H7 (cell line): ENCODE measurements at places on chromosomes 16 and 17. TPM values are rescaled to one million over a fixed set of nuclear protein-coding genes. Genes with fewer than 3 reads are reported as not detected.

DNA sequence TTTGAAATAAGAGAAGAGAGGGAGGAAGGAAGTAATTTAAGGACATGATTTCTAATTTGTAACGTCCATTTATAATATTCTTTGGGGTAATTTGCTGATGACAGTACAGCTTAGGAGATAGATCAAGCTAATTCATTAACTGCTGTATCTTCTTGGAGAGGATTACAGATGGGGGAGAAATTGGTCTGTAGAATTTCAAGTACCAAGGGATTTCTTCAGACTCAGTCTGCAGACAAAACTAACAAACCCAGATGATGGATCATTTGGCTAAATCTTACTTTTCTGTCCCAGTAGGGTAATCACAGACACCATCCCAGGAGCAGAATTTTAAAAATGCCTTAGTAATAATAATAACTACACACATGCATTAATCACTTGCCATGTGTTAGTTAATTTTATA lies 711.8 kb downstream of the KCNJ2 start:
- DNase-seq = no peak

DNA sequence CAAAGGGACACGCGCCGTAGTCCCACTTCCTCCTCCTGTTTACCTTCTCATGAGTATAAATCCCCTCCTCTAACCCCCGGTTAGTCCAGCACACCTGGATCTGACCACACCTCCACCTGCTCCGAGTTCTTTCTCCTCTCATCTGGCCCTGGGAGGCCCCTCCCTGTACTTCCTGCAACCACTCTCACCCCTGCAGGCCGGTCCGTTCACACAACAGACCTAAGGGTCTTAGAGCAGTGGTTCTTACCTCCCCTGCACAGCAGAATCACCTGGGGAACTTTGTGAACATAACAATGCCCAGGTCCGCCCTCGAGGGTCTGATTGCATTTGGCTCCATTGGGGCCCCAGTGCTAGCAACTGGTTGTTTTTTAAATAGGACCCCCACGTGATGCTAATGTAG lies 24.8 kb downstream of the TMEM114 start:
- peak; percentile 69 for DNase-seq

CLDN7 gene
- 30.8 and 40.8 TPM in 2 replicates for total RNA-seq

HS3ST3A1 gene
- 10.4 and 11.5 TPM in 2 replicates for total RNA-seq

ACSM5 gene
- total RNA-seq = not detected in 2 replicates

- DNase-seq = no peak
These were observed 134.1 kb upstream of the TOX3 start for GRCh38 chr16:52680993-52681392.

DNA sequence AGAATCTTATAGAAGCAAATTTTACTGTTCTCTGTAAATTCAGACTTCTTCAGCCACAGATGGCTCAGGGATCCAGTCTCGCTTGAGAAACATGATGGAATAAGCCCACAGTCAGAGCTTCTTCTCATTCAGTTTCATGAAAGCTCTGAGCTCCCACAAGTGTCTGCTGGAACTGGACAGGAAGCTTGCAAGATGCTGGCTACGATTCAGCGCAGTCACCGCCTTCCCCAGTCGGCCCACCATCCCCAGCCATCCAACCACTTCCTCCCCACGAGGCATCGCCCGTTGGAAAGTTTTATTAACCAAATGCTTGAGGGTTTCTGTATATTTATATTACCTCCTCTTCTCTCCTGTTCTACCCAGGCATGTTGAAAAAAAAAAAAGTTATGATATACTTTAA lies 171.7 kb downstream of the ZFHX3 start:
- no peak for DNase-seq

PTX4 gene
- total RNA-seq = not detected in 2 replicates

ZNF500 gene
- total RNA-seq = 17.3 and 19.3 TPM in 2 replicates

- no peak for DNase-seq
These were observed 305.4 kb downstream of the CEP112 start for GRCh38 chr17:65886315-65887245.

GRCh38 chr16:21684199-21684598 lies 20.4 kb downstream of the OTOA start:
- peak; percentile 69 for DNase-seq

LITAFD gene
- not detected in 2 replicates for total RNA-seq

GRCh38 chr17:57045868-57046704 lies 39.0 kb upstream of the AKAP1 start:
- DNase-seq = peak; percentile 56

DNA sequence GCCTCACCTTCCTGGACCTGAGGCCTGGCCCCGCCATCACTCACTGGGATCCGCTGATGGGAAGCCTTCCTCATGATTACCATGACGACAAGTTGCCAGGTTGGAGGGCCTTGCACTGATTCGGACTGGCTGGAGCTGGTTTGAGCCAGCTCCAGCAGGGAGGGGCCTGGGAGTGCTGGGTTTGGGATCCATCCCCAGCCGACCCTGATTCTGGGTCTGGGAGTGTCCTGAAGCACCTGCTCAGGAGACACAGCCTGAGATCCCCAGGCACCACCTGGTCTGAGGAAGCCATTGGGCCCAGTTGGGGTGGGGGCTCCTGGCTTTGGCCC lies 5.9 kb upstream of the BAIAP3 start:
- peak; percentile 82 for DNase-seq

DNA sequence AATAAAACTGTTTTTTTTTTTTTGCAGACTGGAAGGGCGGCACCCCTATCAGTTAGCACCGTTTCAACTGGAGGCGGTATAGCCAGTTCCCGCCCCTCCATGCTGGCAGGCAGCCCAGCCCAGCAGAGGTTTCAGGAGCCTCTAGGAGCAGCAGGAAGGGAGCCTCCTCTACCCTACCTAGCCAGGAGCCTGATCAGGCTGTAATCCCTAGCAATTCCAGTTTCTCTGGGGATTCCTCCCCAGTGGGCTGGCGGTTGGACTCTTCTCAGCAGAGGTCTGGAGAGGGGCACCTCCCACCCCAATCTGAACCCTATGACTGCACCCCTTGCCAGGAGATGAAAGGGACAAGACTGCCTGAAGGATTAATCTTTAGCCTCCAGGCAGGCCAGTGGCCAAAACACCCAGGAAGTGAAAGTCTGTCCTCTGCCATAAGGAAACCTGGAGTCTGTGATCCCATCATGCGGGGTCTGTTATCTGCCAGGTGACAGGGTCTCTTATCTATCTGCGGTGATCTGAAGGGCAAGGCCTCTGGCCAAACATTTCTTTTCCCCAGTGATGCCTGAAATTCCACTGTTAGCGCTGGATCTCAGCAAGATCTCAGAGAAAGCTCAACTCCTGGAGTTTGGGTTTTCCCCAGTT lies 4.9 kb upstream of the CDH1 start:
- DNase-seq = peak; percentile 79

RNF222 gene
- not detected in 2 replicates for total RNA-seq

KRT40 gene
- not detected in 2 replicates for total RNA-seq

DNA sequence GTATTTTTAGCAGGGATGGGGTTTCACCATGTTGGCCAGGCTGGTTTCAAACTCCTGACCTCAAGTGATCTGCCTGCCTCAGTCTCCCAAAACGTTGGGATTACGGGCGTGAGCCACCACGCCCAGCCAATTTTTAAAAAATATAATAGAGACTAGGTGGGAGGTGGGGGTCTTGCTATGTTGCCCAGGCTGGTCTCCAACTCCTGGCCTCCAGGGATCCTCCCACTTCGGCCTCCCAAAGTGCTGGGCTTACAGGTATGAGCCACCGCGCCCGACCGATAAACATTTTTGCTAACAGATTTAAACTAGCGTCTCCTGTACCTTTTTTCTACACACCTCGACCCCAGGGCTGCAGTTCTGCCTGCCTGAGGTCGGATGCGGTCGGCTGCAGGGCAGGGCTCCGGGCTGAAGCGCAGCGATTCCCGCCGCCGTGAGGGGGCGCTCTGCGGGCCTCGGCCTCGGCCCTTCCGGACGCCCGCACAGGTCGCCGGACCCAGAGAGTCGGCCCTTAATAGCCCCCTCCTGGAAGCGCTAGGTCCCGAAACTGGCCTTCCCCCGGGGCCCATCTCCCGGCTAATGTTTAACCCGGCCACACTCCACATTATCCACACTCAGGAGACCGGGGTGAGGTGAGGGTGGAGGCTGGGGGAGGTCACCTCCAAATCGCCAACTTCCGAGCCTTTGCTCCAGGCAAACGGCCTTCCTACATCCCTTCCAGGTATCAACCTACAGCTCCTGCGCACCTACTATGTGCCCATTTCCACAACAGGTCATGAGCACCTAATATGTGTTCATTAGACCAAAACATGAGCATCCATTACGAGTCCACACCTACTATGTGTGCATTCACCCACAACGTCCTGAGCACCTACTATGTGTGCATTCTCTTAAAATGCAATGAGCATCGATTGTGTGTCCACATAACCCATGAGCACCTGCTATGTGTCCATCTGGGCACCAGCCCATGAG lies 2.0 kb upstream of the GLIS2 start:
- peak; percentile 96 for DNase-seq

DNA sequence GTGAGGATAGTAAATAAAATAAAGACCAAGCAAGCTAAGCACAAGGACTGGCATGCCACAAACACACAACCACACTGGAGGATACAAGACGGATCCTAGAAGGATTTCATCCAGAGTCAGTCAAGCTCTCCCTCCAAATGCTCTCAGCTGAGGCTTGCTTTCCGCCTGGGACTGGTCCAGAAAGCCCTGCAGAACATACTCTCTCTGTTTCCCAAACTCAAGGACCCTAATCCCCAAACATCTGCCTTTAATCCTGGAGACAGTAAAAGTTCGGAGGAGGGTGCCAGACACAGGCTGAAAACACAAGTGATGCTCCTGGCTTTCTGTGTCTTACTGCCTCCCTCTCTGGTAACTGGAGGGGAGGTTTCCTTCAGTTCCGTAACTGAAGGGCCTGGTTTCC lies 5.3 kb upstream of the HSD11B2 start:
- DNase-seq = no peak

- DNase-seq = no peak
These were observed 121.1 kb downstream of the TMEM114 start for GRCh38 chr16:8469102-8469778.

- no peak for DNase-seq
These were observed 372.7 kb downstream of the SLC39A11 start for GRCh38 chr17:72719578-72720493.

DNA sequence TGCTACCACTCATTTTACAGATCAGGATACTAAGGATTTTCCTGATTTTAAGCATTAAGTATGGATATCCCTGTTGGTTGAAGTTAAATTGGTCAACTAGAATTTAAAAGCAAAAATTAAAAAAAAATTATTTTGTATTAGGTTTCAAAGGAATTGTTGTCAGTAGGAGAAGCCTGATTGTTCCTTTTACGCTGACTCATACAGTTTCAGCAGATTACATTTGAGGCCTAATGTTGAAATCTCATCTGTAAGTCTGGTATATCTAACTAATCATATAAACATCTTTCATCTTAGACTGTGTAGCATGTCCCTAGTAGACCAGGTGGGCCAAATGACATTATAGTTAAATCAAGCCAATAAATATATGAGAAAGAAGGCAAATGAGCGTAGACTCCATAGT lies 83.5 kb downstream of the FTO start:
- no peak for DNase-seq

DNA sequence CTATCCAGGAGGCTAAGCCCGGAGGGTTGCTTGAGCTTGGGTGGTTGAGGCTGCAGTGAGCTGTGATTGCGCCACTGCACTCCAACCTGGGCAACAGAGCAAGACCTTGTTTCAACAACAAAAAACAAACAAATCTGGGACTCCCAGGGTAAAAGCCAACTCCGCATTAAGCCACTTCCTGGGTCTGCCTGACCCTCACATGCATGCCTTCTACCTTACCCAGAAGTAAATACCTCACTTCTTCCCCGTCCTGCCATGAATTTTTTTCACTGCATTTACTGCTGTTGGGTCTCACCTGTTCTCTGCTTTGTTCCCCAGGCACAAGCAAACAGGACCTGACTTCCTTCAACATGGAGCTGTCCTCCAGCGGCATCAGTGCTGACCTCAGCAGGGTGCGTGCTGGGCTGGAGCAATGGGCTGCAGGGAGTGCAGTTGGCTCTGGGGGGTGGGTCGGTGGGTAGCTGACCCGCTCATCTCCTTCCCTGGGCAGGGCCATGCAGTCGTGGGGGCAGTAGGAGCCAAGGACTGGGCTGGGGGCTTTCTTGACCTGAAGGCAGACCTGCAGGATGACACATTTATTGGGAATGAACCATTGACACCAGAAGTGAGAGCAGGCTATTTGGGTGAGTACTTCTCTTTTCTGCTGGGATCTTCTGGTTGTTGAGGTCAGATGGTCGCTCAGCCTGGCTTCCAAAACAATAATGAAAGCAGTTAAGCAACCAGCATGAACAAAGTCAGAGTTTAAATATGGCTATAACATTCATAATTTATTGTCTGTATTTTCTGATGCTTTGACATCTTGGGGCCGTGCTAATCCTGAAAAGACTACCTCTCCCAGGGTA lies 16.4 kb downstream of the ITGAL start:
- DNase-seq = peak; percentile 69

- DNase-seq = peak; percentile 82
These were observed 12.0 kb upstream of the CRK start for GRCh38 chr17:1467898-1468492.

HASPIN gene
- total RNA-seq = 34.2 and 39.1 TPM in 2 replicates

PIPOX gene
- total RNA-seq = 17.4 and 26.4 TPM in 2 replicates

GRCh38 chr17:76382803-76383545 lies 1.4 kb upstream of the SPHK1 start:
- peak; percentile 94 for DNase-seq

- no peak for DNase-seq
These were observed 50.8 kb downstream of the ZFHX3 start for GRCh38 chr16:72997141-72997542.

PDIA2 gene
- total RNA-seq = 0.15 and 2.1 TPM in 2 replicates

DNA sequence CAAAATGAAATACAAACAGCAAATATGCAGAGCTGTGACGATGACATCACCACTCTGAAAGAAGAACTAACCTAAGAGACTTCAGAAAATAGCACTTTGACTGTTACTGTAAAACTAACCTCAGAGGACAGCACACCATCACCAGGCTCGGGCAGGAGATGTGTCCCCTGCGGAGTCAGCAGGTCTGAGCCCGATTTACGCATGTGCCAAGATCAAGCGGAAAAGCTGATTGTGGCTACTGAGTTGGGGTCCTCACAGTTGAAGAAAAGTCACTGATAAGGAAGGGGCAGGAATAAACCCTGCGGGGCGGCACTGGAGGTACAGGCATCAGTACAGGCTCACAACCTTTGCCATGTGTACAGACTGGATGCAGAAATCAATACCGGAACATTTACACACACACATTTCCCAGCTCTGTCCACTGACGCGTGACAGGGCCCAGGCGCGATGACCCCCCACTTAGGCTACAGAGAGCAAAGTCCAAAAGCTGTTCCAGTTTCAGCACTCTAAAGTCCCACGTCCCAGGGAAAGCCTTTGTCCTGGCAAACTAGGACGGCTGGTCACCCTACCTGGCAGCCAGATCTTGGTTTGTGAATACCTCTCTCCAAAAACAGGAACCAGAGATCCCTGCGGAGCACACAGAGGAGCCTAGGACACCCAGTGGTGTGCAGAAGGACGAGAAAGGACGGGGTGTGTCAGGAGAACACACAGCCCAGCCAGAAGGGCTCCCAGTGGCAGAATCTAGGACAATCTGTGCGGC lies 21.5 kb downstream of the TRAP1 start:
- DNase-seq = no peak

DNA sequence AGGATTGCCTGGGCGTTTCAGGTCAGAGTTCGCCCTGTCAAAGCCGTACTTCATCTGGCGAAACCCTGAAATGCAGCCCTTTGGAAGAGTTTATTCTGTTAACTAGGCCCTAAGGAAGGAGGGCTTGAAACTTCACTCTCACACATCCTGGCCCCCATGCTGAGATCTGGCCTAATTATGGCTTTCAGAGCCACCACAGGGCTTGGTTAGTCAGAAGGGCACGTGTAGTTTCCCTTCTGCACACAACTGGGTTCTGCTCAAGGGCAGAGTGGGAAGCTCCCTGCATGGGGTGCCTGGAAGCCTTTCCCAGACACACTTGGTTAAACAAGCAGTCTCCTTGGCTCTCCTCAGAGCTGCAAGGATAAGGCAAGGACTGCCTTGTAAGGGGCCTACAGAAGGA lies 397.3 kb downstream of the SHISA9 start:
- no peak for DNase-seq

MRPL12 gene
- total RNA-seq = 32.3 and 35.9 TPM in 2 replicates

CBX8 gene
- total RNA-seq = 1.4 and 1.9 TPM in 2 replicates
